ENCODE measurements at places on chromosomes 2 and 18.

DNA sequence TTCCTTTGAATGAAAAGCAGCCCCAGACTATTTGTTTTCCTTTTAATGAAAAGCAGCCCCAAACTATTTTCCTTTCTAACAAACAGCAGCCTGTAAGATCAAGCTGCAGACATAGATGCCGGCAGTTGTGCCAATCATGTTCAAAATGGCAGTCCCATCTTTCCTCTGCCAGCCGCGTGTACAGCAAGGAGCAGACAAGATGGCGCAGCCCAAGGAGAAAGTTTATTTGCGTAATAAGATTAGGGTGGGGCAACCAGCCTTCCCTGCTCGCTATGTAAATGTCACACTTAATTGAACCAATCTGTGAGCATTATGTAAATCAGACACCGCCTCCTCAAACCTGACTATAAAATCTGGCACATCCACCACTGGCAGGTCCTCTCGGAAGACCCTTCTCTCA is 226.0 kb downstream of the TGIF1 start:
- DNase-seq: no peak

DNA sequence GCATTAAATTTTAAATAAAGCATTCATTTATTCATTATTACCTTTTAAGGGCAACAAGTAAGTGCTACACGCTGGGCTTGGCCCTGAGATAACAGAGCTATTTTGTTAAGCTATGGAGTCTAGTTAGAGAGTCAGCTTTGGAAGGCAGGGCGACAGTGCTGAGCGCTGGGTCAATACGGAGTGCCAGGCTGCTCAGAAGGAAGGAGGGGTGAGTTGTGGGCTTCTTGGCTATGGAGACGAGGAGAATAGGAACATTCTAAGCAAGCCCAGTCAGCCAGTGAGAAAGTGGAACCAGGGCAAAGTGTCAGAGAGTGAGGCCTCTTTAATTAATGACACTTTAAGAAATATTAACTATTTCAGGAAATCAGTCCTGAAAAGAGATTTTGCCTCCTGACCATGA is 288.4 kb downstream of the LRRTM1 start:
- no peak for DNase-seq

DNA sequence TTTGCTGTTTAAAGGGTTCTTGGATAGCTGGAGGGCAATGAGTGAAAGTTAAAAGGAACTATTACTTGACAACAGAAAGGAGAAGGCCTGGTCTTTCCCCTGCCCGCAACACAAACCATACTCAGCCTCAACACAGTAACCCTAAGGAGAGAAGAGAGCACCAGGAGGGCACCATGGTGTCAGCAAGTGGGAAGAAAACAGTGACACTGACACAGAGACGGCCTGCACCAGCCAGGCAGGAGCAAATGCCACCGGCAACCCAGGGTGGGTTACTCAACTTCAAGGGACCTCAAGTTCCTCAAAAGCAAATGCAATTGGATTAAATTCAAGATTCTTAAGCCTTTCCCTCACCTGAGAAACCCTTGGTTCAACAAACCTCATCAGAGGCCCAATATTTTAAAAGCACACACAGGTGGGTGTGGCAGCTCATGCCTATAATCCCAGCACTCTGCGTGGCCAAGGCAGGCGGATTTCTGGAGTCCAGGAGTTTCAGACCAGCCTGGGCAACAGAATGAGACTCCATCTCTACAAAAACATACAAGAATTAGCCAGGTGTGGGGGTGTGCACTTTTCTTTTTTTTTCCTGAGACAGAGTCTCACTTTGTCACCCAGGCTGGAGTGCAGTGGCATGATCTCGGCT is 52.3 kb downstream of the TFCP2L1 start:
- no peak for DNase-seq

DNA sequence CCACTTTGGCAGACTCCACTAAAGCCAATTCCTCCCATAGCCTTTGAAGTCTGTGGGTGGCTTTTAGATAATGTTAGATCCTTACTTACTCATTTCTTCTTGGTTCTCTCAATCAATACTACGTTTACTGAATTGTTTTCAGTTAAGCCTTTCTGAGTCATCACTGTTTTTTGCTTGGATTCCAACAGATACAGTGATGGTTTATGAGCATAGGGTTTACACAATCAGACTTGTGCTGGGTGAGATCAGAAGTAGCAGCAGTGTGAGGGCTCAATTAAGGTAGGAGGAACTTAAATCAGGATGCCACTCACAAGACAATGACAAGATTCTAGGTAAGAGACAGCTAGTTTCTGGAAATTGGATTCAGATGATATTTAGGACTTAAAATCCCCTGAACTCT is 297.7 kb upstream of the DOK6 start:
- DNase-seq: no peak

GRCh38 chr2:211479536-211480150 is 923.2 kb downstream of the CPS1 start:
- DNase-seq: no peak

- DNase-seq: peak; percentile 49
Measured at GRCh38 chr18:68221111-68221724, 493.7 kb downstream of the TMX3 start.

- no peak for DNase-seq
Measured at GRCh38 chr2:84126084-84126483, 333.0 kb downstream of the SUCLG1 start.

- DNase-seq: no peak
Measured at GRCh38 chr18:49837889-49838288, 24.6 kb upstream of the ACAA2 start.

DNA sequence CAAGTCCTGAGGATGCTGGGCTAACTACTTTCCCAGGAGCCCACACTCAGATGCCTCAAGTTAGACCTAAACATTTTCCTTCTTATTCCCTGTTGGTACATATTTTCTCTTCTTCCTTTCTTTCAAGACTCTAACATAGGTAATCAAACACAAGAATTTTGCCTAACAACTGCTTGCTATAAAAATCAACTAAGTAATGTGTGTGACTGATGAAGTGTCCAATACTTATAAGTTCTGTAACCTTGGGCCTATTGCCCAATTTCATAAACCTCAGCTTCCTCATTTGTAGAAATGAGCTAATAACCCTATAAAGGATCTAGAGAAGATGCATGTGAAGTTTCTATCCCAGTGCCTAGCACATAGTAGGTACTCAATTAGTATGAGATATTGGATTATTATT is 31.6 kb upstream of the PIK3C3 start:
- no peak for DNase-seq

DNA sequence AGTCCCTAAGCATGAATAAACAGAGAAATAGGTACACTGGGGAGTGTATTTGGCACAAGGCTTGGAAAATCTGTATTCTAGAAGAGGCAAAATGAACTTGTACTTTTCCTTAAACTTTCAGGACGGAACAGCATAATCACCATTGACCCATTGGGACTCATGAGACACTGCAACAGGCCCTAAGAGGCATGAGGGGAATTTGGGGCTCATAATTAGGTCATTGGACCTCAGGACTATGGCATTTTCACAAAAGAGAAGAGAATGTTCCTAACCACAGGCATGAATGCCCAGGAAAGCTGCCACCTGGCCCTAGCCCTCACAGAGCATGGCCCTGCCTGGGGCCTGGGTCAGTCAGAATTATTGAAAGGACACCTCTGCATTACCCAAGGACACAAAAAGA is 67.9 kb upstream of the PIK3C3 start:
- no peak for DNase-seq

- peak; percentile 20 for DNase-seq
Measured at GRCh38 chr2:99691926-99692325, 202.1 kb upstream of the REV1 start.

GRCh38 chr2:222451224-222451674 is 26.9 kb downstream of the SGPP2 start:
- DNase-seq: no peak

GRCh38 chr2:218123986-218124385 is 1.8 kb upstream of the CXCR2 start:
- no peak for DNase-seq

- peak; percentile 80 for DNase-seq
Measured at GRCh38 chr18:68660354-68661183, 54.3 kb downstream of the TMX3 start.

DNA sequence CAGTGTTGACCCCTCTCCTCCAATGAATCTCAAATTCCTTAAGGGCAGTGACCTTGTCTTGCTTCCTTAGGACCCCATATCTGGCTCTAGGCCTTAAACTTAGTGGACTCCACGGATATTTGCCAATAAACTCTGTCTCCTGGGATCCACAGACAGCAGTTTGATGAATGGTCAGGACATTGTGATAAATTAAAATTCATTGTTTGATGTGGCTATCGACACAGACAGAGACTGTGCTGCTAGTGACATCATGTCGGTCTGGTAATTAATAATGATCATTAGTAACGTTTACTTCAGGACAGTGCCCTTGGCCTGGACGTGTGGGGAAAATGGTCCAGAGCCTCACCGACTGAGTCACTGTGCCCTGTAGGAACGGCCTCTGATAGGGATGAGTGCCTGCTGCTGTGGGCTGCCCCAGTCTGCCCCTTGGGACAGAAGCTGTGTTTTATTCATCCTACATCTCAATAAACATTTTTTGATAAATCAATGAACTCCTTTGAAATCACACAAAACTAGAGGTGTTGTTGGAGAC is 5.2 kb upstream of the SLC35F6 start:
- no peak for DNase-seq

GRCh38 chr2:167480986-167481309 is 592.7 kb downstream of the XIRP2 start:
- no peak for DNase-seq

DNA sequence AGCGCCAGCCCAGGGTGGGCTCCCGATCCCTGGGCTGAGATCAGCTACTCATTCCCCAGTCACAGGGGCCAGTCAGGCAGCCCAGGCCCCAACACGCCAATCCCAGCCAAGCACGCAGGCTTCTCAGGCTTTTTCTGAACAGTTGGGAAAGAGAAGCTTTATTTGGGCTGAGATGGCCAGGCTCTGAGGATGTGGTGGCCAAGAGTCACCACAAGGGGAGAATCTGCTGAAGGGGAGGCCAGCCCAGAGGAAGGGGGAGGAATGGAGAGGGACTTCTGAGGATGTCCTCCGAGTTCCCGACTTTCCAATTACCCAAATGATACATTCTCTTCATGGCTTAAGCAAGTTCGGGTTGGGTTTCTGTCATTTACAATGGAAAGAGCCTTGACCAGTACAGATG is 2.8 kb upstream of the DIPK1C start:
- DNase-seq: no peak

GRCh38 chr2:230317366-230317765 is 9.6 kb upstream of the SP140L start:
- no peak for DNase-seq

GRCh38 chr18:5198311-5198710 is 1.3 kb upstream of the AKAIN1 start:
- no peak for DNase-seq

- peak; percentile 66 for DNase-seq
Measured at GRCh38 chr18:9705183-9705829, 2.8 kb upstream of the RAB31 start.

GRCh38 chr2:224492531-224492930 is 90.6 kb upstream of the FAM124B start:
- DNase-seq: no peak

GRCh38 chr2:88110830-88111229 is 17.0 kb downstream of the FABP1 start:
- no peak for DNase-seq

DNA sequence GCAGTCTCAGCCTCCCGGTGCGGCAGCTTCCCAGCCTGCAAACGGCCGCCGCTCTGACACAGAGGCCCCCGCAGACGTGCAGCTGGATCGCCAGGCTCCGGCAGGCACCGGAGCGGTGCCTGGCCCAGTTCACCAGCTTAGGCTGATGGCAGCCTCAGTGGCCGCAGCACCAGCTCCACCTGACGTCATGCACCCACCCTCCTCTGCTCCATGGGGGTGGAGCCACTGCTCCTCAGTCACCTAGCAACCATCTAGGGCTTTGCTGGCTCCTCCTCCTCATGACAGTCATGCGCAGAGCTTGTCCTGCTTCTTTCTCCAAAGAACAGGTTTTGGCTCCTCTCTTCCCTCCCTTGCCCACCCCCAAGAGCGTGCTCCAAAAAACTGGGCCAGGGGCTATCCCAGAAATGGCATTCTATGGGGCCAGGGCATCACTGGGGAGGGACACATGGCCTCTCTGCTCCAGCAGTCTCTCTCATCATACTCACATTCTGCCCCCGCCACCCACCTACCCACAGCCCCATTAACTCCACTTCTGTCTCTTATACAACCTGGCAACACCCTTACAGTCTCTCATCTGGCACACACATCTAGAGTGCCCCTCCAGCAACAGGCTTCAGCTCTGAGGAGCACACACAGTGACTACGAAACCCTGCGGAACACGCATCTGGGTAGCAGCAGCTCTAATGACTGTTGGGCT is 5.5 kb downstream of the DCTN1 start:
- peak; percentile 78 for DNase-seq

- no peak for DNase-seq
Measured at GRCh38 chr18:39959839-39960238, 1995.2 kb upstream of the PIK3C3 start.

GRCh38 chr2:1769703-1770422 is 25.5 kb upstream of the PXDN start:
- DNase-seq: peak; percentile 59

DNA sequence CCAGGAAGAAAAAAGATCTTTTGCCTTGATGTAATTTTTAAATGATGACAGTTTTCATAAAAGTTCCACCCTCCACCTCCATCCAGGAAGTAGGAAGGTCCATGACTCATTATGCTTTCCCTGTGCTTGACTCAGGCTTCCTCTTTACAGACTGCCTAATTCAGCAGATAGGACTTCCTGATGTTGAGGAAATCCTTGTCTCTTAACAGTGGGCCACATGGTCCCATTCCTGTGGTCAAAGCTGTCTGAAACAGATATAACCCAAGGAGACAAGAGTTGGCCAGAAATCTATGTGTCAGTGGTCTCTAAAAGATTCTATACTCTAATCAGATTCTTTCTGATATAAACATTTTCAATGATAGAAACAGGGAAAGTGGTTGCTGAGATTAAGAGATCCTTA is 119.1 kb downstream of the BAZ2B start:
- peak; percentile 86 for DNase-seq

GRCh38 chr2:74564222-74564621 is 9.7 kb downstream of the DOK1 start:
- DNase-seq: peak; percentile 83

GRCh38 chr2:110157153-110157793 is 41.7 kb upstream of the MALL start:
- peak; percentile 89 for DNase-seq

- no peak for DNase-seq
Measured at GRCh38 chr2:176986487-176986886, 226.1 kb upstream of the HNRNPA3 start.

DNA sequence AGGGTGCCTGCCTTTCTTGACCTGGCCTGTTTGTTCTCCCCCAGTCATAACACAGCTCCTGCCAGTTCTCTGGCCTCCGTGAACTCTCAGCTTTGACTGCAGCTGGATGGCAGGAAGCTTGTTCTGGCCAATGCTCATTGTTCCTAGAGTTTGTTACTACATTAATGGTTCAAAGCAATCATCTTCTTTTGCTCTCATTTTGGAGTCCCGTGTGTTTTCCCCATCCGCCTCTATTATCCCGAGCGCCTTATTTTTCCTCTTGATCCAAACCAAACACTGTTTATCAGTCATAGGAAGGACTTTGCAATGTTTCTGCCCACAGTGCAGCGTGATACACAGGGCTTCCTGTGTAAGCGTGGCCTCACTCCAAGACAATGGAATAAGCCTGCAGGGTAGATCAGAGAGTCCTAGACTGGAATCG is 184.3 kb upstream of the APCDD1 start:
- peak; percentile 86 for DNase-seq

Data from fibroblast of the aortic adventitia (primary cell).